ENCODE measurements at places on chromosomes 5 and 9. TPM values are rescaled to one million over a fixed set of nuclear protein-coding genes. Genes with fewer than 3 reads are reported as not detected.

The AUH gene
- 10.4 TPM for total RNA-seq

The FGFR4 gene
- total RNA-seq, result 2.7 TPM

The RNF20 gene
- 36.9 TPM for total RNA-seq

The DND1 gene
- 0.44 TPM for total RNA-seq

GRCh38 chr5:151039665-151040064 lies 19.3 kb downstream of the GPX3 start:
- no peak for ATAC-seq

DNA sequence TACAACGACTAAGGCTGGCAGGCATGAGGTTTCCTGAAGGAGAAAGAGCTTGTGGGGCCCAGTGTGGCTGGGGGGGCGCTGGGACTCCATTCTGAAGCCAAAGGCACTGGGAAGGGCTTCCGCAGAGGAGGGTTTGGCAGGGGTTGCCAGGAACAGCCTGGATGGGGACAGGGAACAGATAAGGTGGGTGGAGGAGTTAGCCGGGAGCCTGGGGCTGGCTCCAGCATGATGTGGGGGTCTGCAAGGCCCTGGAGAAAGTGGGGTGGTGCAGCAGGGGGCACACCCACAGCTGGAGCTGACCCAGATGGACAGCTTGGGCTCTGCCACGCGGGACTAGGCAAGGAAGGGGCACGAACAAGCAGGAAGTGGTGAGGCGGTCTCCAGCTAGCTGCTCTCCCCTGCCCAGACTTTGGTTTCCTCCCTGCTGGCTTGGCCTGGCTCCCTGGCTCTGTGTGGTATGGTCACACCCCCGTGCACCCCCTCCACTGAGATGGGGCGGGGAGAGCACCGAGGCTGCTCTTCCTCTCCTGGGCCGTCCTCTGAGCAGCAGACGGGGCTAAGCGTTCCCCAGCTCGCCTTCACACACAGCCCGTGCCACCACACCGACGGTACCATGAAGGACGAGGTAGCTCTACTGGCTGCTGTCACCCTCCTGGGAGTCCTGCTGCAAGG lies at the start of gene LTC4S:
Gene LTC4S, plus strand, starts transcription at position 519 of the 672 bp plus-strand sequence. Its CDS starts 95 bp downstream, at position 614.
- peak; percentile 32 for ATAC-seq

- ATAC-seq, result no peak
These were observed 496.0 kb upstream of the CLINT1 start for GRCh38 chr5:158354958-158355357.

GRCh38 chr9:70389621-70390266 lies 24.7 kb downstream of the KLF9 start:
- ATAC-seq, result no peak

- peak; percentile 73 for ATAC-seq
These were observed 131.1 kb downstream of the TLE1 start for GRCh38 chr9:81558091-81558830.

- ATAC-seq, result no peak
These were observed 539.1 kb downstream of the CDK5RAP2 start for GRCh38 chr9:120040896-120041295.
